ENCODE measurements at places on chromosomes 3 and 15.

- no peak for DNase-seq
These were observed 25.2 kb downstream of the TMEM43 start for GRCh38 chr3:14150078-14150477.

DNA sequence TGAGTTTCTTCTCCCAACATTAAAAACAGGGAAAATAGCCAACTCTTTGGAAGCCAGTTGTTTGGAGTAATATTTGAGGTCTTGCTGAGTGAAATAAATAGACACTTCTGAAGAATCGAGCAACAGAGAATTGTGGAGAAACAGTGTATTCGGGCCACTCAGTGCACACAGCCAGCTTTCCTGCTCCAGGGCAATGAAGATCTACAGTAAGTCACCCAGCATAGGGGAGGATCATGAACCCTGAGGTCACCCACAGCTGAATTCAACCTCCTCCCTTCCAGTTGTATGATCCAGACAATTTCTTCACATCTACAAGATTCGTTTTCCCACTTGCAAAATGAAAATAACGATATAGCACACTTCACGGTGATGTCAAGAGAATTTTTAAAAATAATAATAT, 161.7 kb upstream of the BCL6 start:
- DNase-seq = no peak

- DNase-seq = no peak
These were observed 314.8 kb downstream of the PTPRG start for GRCh38 chr3:61875976-61876671.

GRCh38 chr3:5022187-5022965, 43.1 kb downstream of the BHLHE40 start:
- DNase-seq = no peak

GRCh38 chr3:57160076-57160764, 4.9 kb downstream of the IL17RD start:
- no peak for DNase-seq

- DNase-seq = no peak
These were observed 8.6 kb downstream of the PODXL2 start for GRCh38 chr3:127637546-127637945.

DNA sequence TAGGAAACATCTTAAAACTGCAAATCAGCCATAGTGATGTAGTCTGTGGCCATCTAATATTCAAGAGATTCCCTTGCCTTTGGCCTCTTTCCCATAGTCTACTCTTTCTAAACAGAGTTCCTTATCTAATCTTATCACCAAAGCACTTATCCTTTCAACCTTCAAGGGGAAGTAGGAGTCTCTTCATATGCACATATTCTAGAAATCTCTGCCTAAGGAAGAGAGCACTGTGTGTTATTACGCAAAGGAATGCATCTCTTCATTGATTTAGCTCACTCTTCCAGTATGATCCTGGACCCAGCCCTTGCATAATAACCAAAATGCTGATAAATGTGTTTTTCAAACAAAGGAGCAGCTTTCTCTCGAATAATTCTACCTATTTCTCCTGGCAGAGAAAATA, 253.7 kb upstream of the TPRG1 start:
- DNase-seq = no peak

DNA sequence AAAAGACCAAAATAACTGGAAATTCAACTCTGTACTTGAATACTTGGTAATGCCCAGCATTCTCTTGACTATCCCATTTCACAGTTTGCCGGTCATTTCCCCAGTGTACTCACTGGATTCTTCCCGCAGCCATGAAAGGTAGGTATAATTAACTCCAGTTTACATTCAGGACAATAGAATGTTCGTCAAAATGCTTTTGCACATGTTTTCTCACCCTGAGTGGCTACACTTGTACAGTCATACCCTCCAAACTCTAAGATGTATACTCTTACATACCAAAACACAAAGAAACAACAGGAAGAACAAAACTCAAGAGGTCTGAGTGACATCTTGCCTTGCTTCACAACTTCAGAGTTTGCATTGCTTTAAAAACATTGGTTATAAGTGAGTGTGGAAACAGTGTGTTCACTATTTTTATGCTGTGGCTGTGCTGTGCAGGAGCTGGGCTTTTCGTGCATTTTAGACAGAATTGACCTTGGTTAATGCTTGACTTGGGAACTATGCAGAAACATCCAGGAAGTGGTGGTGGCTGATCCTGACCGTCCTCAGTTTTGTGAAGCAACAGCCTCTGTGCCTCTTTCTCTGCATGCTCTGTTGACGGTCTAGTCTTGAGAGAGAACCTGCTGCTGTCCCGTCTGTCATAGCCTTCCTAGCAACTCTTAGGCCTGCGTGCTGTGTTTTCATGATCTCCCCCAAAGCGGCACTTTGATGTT, 90.5 kb downstream of the IGF1R start:
- DNase-seq = peak; percentile 71

- no peak for DNase-seq
These were observed 141.1 kb downstream of the NR1D2 start for GRCh38 chr3:24086206-24086605.

DNA sequence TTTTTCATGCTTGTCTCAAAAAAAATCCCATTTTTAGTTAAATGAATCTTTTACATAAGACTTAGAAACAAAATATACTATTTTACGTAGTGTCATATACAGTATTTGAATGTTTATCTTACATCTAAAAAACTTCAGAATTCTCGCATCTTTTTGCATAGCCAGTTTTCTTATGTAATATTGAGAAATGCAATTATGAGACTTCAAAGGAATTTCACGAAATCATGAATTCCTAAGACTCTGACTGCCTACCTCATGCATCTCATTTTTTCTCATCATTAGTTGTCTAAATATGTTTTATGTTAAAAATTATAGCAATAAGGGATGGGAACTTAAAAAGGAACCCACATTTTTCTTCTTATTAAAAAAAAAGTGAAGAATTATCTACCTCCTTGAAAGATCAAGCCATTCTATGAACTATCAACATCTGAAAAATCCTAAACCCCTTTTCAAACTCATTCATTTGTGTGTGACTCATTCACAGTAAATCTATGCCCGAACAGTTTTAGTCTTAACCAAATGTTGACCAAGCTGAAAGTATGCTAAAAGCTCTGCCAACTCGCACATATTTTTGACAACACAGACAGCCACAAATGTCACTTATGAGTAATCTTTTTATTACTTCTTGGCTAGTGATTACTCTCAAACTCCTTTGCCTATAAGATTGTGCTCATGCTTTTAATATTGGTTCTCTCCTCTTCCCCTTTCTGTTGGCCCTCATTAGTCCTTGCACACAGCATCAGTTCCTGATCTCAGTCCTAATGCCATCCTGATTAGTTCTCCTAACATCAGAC, 115.9 kb downstream of the DCLK3 start:
- peak; percentile 88 for DNase-seq

DNA sequence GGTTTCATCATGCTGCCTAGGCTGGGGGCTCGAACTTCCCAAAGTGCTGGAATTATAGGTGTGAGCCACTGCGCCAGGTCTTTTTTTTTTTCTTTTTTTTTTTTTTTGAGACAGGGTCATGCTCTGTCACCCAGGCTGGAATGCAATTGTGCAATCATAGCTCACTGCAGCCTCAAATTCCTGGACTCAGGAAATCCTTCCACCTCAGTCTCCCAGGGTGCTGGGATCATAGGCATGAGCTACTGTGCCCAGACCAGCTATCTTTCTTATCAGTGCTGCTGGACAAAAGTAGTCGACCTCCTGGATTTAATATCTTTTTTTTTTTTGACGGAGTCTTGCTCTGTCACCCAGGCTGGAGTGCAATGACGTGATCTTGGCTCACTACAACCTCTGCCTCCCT, 60.8 kb downstream of the TFDP2 start:
- DNase-seq = peak; percentile 60
